ENCODE measurements at places on chromosomes 16 and 17. TPM values are rescaled to one million over a fixed set of nuclear protein-coding genes. Genes with fewer than 3 reads are reported as not detected.

PIK3R6 gene
- 4.5 TPM for total RNA-seq

ASPHD1 gene
- 4.4 TPM for total RNA-seq

PRSS22 gene
- total RNA-seq: not detected

HSPB9 gene
- total RNA-seq: not detected

RHBDF2 gene
- total RNA-seq: 54.5 TPM

LDHD gene
- total RNA-seq: 0.09 TPM

KRT20 gene
- total RNA-seq: not detected

TP53TG3 gene
- not detected for total RNA-seq

CCDC154 gene
- total RNA-seq: 1.3 TPM

KRT25 gene
- total RNA-seq: not detected

UMOD gene
- not detected for total RNA-seq

MFAP4 gene
- total RNA-seq: not detected

HEATR3 gene
- total RNA-seq: 29.2 TPM

CCDC43 gene
- 42.7 TPM for total RNA-seq

TOM1L1 gene
- 0.56 TPM for total RNA-seq

KRTAP2-1 gene
- not detected for total RNA-seq

CHST4 gene
- total RNA-seq: not detected

KRT31 gene
- not detected for total RNA-seq
